GM12892 (cell line): ENCODE measurements at places on chromosomes 13 and 19.

DNA sequence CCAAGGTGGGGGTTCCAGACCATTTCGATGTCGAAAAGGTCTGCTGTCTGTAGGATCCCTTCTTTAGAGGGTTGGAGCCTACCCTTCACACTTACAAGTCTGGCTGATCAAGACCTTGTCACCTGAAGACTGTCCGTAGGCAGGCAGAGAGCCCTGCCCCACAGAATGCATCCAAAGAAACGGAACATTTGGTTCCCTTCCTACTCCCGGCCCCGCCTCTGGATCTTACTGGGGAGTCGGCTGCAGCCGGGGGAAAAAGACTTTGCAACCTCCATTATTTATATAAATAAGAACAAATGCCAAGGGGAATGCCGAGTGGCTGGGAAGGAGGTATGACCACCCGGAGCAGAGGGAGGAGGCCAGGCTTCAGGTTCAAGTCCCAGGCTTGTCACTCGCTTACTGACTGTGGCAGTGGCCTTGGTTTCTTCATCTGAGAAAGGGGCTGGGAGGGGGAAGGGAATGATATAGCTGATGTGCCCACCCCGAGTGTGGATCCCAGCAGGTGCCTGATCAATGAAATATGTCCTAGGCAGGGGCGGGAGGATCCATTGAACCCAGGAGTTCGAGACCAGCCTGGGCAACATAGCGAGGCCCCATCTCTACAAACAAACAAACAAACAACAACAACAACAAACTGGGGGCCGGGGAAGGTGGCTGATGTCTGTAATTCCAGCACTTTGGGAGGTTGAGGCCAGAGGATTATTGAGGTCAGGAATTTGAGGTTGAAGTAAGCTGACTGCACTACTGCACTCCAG is 48.7 kb downstream of the RFX2 start:
- no peak for DNase-seq

- DNase-seq = no peak
Observed at GRCh38 chr19:57441979-57442752, 7.0 kb downstream of the ZNF749 start.

- no peak for DNase-seq
Observed at GRCh38 chr13:61546413-61546812, 130.8 kb upstream of the PCDH20 start.

DNA sequence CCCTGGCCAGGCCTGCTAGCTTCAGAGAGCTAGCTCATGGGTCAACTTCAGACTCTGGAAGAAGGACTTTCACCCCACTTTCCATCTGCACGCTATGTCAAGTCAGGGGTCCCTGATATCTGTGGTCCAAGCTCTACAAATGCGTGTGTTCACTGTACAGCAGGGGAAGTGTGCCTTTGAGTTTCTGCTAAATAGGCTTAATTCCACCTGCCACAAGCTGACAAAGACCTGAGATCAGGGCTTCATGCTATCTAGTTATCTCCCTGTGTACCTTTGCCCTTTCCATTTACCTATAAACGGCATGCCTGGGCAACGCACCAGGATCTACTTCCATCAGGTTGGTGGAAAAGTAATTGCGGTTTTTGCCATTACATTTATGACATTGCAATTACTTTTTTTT is 10.7 kb upstream of the SULT2A1 start:
- no peak for DNase-seq

DNA sequence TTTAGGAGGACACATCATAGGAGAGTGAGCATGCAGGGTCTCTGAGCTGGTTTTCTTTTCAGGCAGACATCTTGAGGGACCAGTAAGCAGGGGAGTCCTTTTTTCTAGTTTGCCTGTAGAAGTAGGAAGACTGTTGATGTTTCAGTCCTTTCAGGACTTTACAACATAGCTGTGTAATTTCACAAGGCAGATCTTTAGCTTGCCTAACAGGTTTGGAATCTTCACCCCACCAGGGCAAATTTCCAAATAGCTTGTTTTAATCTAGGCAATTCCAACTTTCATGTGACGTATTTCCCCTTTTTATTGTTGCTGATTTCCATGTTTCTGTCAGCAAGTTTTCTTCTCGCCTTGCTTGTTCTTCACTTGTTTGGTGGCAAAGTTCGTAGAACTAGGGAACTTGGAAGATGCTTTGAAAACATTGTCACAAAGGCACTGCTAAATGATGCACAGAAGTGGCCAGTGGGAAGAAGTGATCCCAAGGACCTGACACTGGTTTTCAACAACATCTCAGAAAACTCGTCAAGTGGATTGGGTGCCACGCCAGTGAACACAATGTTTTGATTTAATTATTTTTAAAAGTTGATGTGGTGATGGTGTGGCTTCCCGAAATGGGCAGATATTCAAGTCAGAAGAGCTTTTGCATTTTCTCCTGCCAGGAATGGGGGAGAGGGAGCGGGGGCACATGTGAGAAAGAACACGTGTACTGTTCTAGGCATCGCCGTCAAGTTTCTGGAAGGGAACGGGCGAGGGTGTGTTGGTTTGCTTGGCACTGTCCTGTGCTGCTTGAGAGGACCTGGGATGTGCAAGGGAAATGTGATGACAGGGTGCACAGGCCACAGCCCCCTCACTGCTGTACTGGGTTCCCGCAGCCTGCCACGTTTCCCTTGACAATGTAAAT is 418.6 kb downstream of the OXGR1 start:
- no peak for DNase-seq

- no peak for DNase-seq
Observed at GRCh38 chr19:39709026-39709872, 5.0 kb downstream of the LGALS14 start.
